ENCODE measurements at places on chromosomes 11 and 22. TPM values are rescaled to one million over a fixed set of nuclear protein-coding genes. Genes with fewer than 3 reads are reported as not detected.

Gene MUC5B
- total RNA-seq = not detected

Gene SCGB1D2
- 4.1 TPM for total RNA-seq

Gene CASP5
- total RNA-seq = not detected

Gene BLID
- total RNA-seq = 4.8 TPM

Gene TEAD1
- 59.2 TPM for total RNA-seq
